ENCODE measurements at places on chromosomes 3 and 15.

DNA sequence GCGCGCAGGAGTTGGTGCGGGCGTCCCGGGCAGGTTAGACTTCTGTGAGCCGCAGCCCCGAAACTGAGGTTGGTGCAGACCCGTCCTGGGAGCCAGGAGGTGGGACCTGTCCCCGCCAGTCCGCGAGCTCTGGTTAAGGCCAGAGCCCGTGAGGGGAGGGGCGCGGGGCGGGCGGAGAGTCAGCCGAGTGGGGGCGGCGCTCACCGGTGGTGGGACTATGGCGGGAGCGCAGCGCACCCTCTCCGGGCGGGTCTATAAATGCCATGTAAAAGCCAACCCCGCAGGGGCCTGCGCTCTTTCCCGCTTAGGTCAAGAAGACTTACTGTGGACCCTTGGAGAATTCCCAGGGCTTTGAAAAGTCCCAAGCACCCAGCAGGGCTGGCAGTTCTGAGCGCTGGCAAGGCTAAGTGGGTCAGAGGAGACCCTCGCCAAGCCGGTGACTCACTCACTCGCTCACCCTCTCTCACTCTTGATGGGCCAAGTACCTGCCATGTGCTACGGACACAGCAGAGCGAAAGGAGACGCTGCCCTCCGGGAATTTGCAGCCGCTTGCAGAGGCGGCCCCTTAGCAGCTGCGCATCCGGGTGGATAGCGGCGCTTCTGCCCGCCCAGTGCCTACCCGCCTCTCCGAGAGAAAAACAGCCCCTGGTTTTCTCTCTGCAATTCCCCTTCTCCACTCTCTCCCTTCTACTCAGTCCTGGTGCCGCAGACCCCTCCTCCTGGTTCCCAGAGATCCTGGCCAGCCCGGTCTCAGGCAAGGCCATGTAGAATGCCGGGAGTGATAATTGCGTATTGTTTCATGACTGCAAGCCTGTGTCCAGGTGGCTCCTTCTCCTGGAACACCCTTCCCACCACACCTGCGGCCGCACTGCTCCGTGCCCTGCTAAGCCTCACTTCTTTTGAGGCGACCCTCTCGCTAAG, at the start of gene ALDH1L1:
Gene ALDH1L1, minus strand, starts transcription at position 110 of the 921 bp plus-strand sequence. CDS start 19,607 bp downstream, outside the sequence.
- no peak for DNase-seq

- no peak for DNase-seq
Observed at GRCh38 chr3:50388016-50388719, 28.8 kb upstream of the TMEM115 start.

DNA sequence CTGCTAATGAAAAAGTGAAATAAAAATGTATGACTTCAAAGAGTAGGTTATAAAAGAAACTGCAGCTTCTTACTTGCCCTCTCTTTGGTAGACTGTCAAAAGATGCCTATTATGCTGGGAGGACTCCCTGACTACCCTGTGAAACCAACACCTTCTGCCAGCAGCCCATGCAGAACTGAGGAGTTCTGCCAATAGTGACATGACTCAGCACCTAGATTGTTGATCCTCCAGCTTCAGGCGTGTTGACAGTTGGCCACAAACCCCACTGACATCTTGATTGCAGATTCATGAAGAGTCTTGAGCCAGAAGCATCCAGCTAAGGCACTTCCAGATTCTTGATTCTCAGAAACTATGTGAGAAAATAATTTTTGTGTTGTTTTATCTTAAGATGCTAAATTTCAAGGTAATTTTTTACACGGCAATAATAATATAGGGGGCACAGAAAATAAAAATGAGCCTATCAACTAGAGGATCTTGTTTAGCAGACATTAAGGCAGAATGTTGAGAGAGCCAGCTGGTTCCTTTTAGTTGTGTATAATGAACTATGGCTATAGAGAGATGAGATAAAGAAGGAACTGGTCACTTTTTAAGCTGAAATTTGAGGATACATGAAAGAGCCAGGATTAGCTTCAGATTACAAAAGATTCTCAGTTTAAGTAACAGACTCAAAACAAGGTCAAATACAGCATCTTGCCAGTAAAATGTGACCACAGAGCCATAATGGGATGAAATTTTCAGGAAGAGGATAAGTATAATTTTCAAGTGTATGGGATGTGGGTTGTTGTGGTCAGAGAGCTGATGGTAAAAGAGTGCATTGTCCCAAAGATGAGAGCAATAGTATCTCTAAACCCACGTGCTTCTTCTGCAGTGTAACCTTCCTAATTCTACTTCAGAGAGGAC, 588.7 kb upstream of the CBLB start:
- no peak for DNase-seq

GRCh38 chr3:14577897-14578296, 37.8 kb upstream of the GRIP2 start:
- DNase-seq: no peak

- no peak for DNase-seq
Observed at GRCh38 chr3:160870327-160870726, 114.3 kb downstream of the PPM1L start.

- DNase-seq: no peak
Observed at GRCh38 chr3:189863031-189863430, 231.8 kb downstream of the TP63 start.

GRCh38 chr15:57451555-57451954, 75.2 kb downstream of the CGNL1 start:
- DNase-seq: no peak

DNA sequence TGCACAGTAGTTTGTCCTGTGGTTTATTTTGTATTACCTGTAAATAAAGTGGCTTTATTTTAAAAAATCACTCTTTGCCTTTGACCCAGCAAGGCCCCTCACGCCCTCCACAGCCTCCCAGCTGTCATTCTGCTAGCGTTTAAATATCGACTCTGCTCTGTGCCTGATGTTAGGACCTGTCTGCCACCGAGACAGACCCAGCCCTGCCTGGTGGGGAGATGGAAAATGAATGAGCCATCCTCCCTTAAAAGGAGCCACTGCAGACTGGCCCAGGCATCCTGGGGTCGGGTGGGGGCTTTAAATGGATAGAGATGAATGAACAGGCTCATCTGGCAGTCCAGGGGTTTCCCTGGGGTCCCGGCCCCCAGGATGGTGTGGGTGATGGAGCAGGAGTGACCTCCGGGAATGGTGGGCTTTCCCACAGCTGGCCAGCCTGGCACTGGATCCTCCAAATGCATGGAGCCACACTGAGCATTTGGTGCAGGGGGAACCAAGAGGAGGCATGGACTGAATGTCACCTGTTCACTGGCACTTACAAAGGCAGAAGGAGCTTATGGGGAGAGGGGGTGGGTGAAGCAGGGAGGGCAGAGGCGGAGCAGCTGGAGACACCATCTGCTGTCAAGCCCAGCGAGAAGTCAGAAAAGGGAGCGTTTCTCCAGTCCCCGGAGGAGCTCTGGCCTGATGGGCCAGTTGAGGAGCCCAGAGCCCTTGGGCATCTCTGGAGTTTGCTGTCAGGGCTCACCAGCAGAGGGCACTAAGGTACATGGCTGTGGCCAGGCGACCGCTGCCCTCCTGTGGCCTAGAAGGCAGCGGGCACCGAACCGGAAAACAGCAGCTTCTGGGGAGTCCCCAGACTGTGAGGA, 11.9 kb downstream of the GRM2 start:
- peak; percentile 89 for DNase-seq

GRCh38 chr15:39599871-39600270, 19.0 kb downstream of the THBS1 start:
- no peak for DNase-seq

DNA sequence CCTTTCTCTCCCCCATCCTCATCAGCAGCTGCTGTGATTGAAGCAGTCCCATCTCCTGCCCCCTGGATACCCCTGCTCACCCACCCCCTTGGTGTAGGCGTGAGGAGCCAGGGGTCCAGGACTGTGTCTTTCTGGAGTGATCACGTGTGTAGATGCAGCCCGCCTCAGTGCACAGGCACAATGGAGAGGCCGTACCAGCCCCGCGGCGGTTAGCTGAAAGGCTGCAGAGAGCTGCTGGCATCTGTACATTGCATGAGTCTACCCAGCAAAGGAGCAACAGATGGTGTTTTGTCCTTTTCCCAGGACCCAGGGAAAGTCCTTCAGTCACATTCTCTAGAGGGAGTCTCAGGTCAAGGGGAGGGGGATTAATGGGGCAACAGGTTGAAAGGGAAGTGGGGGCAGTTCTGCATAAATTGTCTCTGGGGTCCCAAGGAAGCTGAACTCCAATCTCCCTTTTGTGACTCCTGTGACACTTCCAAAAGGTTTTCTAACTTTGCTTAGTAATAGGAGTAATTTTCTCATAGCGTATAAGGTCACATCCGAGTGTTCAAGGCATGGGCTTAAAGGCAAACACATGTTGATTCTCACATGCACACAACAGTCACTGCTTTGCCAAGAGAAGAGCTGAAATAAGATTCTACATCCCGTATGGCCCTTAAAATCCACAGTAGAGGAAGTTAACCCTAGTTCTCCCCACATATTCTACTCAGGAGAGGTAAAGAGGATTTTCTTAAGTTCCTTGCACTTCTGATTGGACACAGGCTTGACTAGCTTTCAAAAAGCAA, 7.1 kb downstream of the CSPG5 start:
- DNase-seq: no peak

GRCh38 chr3:13688034-13688433, 139.1 kb downstream of the FBLN2 start:
- DNase-seq: no peak

DNA sequence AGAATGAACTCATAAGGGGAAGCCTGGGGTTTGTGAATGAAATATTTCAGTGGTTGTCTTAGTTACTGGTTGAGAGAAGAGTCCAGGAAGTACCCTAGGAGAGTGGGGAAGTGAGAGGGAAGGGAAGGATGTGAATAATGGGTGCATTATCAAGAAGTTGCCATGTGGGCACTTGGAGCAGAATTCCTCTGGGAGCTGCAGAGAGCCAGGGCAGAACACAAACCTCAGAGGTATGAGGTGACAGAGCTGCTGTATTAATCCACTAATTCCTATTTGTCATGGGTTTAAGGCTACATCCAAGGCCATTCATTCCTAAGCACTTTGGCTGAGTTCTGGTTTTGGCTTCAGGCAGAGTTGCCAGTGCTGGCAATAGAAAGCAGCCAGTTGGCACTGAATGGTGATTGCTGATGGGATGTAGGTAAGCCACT, 29.0 kb downstream of the NDUFB4 start:
- DNase-seq: no peak

DNA sequence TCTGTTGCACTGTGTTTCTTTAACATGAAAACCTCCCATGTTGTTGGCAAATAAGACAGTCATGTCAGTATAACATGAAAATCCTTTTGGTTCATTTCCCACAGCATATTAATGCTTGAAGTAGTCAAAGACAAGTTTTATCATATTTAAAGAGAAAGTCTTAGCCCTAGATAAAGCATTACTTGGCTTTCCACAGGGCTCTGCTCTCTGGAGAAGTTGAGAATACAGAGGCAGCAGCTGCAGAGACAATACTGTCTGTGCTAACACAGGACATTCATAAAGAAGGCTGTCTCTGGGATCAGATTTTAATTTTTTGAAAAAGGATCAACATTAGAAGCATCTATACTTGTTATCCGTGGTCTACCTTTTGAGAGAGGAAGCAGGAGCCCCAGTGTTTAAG, 103.4 kb upstream of the SAMMSON start:
- DNase-seq: no peak

DNA sequence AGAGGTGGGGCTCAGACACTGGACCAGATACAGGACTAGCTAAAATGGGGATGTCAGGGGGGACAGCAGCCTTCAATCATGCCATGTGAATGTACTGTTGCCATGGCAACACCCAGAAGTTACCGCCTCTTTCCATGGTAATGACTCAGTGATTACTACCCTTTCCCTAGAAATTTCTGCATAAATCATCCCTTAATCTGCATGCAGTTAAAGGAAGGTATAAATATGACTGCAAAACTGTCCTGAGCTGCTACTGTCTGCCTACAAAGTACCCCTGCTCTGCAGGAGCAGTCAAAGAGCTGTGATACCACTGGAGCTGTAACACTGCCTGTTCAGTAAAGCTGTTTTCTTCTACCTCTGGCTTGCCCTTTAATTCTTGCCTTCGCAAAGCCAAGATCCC, 168.2 kb downstream of the PEAK1 start:
- DNase-seq: peak; percentile 11

- no peak for DNase-seq
Observed at GRCh38 chr3:159732172-159733111, 256.2 kb upstream of the IL12A start.

GRCh38 chr3:148737104-148737530, 39.4 kb downstream of the AGTR1 start:
- peak; percentile 24 for DNase-seq

- peak; percentile 5 for DNase-seq
Observed at GRCh38 chr3:43995547-43996378, 245.9 kb upstream of the TOPAZ1 start.

GRCh38 chr3:107574650-107575049, 51.9 kb downstream of the BBX start:
- DNase-seq: peak; percentile 61

- no peak for DNase-seq
Observed at GRCh38 chr15:61025308-61025707, 203.8 kb downstream of the RORA start.

GRCh38 chr3:81003817-81004216, 757.6 kb downstream of the GBE1 start:
- DNase-seq: no peak

DNA sequence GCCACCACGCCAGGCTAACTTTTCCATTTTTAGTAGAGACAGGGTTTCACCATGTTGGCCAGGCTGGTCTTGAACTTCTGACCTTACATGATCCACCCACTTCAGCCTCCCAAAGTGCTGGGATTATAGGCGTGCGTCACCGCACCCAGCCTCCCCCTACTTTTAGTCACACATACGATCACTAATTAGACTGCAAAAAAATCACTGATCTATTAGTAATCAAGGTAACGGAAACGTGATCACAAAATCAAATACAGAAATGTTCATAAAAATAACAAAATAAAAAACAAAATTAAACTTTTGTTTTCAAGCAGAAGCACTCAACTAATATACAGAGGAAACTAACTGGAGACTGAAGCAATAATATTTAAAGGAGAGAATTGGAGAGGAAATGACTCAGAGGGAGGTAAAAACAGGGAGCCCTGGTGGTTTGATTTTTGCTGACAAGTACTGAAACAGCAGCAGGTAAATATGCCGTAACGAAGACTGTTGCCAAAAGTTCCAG, 4.6 kb downstream of the WDR53 start:
- DNase-seq: no peak

GRCh38 chr3:40055956-40056355, 246.5 kb downstream of the MYRIP start:
- no peak for DNase-seq

GRCh38 chr15:101433396-101433795, 56.1 kb downstream of the PCSK6 start:
- DNase-seq: no peak

DNA sequence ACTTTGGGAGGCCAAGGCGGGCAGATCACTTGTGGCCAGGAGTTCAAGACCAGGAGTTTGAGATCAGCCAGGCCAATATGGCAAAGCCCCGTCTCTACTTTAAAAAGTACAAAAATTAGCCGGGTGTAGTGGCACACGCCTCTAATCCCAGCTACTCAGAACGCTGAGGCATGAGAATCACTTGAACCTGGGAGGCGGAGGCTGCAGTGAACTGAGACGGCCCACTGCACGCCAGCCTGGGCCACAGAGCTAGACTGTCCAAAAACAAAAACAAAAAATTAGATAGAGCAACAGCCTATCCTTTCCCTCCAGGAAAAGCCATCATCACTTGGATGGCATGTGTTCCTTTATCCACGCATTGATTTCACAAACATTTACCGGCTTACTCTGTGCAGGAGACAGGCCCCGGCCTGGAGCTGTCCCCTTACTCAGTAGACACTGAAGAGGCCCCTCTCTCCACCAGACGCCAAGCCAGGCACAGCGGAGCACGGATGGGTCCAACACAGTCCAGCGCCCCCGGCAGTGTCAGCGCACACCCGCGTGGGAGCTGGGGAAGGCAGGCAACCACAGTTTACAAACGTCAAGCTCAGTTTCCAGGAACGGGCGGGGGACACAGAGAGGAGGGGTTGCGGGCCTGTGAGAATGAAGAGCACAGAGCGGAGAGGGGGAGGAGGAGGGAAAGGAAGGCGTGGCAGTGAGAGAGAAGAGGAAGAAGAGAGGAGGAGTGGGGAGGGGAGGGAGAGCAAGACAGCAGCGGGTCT, 3.1 kb downstream of the GP5 start:
- DNase-seq: peak; percentile 33
